ENCODE measurements at places on chromosomes 16 and 17.
A peak's percentile ranks its signal among the peaks of the same experiment; 100 is the strongest.

DNA sequence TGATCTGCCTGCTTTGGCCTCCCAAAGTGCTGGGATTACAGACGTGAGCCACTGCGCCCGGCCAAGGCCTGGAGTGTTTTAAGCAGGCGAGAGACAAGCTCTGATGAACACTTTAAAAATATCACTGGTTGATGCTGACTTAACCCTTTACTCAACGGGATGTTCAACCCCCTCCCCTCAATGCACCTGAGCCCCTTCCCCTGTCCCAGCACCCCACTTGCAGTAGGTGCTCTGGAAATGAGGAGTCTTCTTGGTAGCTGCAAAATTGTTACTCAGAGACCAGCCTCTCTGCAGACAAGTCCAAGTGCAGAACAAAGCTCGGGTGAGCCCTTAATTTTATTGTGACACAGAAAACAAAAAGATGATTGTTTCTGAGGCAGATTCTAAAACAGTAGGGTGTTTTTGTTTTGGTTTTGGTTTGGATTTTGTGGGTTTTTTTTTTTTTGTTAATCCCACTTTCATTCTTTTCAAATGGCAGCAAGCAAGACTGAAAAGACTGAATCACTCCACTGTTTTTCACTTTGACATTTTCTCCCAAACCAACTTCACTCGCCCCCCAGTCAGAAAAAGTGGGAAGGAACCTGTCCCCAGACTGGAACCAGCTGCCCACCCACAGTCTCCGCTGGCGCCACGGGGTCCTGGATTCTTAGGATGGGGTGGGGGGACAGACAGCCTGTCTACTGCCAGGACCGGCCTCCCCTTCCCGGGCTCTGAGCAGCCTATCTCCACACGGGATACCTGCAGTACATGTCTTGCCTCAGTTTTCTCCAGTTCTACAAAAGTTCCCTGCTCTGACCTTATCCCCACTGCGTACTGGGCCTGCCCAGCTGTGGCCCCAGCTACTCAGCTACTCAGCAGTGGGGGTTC, 5.2 kb upstream of the PLLP start:
- no peak for DNase-seq

DNA sequence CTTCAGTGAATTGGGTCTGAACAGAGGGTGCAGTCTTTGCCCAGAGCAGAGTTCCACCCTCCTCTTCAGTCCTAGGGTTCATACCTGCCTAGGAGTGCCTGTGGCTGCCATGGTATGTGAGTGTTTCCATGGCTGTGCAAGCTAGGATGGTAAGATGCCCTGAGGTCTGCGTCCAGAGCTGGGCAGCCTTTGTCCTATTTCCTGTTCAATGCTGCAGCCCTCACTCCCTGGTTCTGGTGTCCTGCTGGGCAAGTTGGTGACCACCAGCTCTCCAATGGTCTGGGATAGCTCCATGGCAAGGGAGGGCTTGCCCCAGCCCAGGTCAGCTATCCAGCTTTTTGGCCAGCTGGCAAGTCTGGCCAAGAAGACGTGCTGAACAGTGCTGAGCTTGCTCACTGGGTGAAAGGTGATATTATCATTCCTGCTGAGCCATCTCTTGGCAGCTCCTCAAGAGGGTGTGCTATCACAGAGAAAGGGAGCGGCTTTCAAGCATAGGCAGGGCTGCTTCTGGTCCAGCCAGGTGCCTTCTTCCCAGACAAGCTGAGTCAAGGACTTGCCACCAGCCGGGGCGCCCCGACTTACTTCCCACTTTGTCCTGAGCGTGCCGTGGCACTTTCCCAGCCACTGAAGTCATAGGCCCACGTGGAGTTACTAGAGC, 13.0 kb upstream of the NFATC3 start:
- peak; percentile 67 for DNase-seq

GRCh38 chr16:75385507-75386152, 47.7 kb downstream of the CFDP1 start:
- DNase-seq = no peak

DNA sequence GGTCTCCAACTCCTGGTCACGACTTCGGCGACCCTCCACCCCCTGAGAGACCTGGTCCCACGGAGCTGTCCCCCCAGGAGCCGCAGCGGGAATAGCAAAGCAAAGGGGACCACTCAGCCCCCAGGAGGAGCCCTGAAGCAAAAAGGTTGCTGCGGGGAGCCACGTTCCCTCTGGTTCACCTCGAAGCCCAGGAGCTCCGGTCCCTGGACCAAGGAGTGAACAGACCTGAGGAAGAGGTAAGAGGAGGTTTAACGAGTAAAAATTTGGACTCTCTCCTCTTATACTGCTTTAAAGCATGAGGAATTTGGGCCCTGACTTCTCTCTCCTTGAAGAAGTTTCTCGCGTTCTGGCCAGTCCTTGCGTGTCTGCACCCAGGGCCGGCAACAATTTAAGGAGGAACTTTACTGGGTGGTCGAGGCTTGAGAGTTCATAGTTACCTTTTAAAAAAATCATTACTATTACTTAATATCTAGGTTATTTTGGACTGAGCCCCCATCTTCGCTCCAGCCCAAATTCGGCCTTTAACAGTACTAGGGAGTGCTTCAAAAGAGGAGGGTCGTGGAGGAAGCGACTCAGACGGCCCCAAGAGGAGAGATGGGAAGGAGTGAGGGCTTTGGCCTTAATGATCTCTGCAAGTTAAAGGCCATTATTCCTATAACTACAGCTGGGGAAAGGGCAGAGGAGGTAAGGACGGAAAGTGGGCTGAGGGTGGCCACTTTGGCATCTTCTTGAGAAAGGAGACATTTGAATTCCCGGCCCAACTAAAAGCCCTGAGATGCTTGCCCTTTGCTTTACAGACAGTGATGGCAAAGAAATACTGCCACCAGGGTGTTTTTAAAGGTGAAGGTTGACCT, 16.9 kb upstream of the HOXB9 start:
- DNase-seq = no peak

- no peak for DNase-seq
These were observed 64.4 kb downstream of the KSR1 start for GRCh38 chr17:27520491-27521185.

DNA sequence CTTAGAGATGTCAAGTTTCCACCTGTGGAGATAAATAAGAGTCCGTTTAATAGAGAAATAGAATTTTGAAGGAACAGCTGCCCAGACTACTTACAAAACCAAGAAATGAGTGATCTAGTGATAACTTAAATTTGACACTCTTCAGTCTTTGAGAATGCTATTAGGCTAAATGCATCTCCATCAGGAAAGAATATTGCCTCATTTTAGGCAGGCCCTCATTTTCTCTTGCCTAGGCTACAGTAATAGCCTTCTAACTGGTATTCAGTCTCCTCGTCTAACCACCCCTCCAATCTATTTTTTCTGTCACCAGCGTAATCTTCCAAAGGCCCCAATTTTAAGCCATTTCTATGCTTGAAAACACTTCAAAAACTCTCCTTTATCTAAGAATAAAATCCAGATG, 537.8 kb upstream of the CA10 start:
- DNase-seq = no peak

- DNase-seq = no peak
These were observed 44.2 kb downstream of the LYRM9 start for GRCh38 chr17:27848931-27849330.

GRCh38 chr17:60729854-60730253, 52.2 kb downstream of the BCAS3 start:
- DNase-seq = no peak

DNA sequence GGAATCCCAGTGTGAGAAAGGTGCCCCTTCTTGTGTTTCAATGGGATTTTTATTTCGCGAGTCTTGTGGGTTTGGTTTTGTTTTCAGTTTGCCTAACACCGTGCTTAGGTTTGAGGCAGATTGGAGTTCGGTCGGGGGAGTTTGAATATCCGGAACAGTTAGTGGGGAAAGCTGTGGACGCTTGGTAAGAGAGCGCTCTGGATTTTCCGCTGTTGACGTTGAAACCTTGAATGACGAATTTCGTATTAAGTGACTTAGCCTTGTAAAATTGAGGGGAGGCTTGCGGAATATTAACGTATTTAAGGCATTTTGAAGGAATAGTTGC, 567 bp downstream of the UBB start:
- no peak for DNase-seq

- no peak for DNase-seq
These were observed 4.5 kb downstream of the FSCN2 start for GRCh38 chr17:81532490-81533287.
